Mesendoderm (in vitro differentiated cells): ENCODE measurements at places on chromosomes 11 and 22.

- no peak for DNase-seq
These were observed 21.7 kb upstream of the PDGFB start for GRCh38 chr22:39266398-39267030.

DNA sequence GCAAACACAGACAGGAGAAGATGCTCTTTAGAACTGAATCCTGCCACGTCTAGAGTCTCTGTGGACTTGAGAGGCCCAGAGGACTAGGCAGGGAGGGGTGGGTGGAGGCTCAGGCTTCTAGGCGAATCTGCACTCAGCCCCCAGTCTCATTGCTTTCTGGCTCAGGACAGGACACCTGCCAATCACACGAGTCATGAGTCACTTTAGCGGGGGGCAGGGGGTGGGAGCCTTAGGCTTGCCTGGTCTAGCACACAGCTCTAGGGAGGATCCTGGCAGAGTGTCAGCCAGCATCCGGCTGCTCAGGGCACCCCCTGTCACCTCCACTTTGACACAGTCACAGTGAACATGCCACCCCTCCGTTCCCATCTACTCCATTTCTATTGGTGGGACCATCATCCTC is 167.7 kb downstream of the CEP164 start:
- DNase-seq, result no peak

DNA sequence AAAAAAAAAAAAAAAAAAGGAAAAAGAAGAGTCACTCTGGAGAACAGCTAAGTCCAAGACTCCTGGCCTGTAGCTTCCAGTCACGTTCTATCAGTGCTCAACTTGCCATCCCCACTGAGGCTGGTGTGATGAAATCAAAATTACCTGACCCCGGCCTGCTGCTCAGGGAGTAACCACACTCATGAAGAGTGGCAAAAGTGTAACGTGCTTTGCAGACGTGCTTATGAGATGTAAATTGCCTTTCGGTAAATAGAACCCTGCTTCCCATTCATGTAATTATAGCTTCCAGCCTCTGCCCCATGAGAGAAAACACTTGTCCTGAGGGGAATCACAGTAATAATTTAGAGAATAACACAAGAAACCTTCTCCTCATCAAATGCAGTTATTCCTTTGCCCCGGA is 28.2 kb upstream of the CHKA start:
- DNase-seq, result no peak

GRCh38 chr22:19680911-19681862 is 33.1 kb upstream of the SEPTIN5 start:
- DNase-seq, result no peak

DNA sequence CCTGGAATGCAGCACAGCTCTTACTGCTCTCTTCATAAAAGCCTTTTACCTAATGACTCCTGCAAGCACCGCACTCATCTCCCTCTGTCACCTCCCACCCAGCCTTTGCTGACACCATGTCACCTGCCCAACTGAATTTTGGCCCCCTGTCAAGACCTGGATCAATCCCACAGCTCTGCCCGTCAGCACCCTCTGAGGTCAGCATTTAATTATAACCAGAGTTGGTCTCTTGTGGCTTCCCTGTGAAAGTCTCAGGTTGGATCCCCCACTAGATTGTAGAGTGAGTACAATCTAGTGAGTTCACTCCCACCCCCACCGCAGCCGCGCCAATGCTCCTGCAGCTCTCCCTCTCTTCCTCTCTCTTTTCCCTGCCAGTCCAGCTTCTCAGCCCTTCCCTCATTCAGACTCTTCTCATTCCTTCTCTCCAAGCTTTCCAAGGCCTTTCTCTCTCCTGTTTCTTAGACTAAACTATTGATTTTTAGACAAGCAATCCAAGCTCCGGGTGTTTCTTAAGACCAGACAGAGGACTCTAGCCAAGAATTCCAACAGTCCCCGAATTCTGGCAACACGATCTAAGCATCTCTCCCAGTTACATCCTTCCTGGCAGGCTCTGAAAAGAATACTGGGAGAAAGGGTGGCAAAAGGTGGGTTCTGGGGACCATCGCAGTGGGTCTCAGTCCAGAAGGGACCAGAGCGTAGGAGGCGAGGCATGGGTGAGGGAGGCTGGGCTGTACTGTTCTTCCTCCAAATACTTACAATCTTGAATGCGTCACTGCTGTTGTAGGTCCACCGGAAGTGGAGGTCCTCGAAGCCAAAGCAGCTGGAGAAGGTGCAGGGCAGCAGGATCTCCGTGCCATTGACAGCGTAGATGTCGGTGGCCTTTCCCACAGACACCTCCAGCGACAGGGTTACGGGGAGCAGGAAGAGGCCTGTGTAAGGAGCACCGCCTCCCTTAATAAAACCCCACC is 8.0 kb downstream of the SCN4B start:
- no peak for DNase-seq

DNA sequence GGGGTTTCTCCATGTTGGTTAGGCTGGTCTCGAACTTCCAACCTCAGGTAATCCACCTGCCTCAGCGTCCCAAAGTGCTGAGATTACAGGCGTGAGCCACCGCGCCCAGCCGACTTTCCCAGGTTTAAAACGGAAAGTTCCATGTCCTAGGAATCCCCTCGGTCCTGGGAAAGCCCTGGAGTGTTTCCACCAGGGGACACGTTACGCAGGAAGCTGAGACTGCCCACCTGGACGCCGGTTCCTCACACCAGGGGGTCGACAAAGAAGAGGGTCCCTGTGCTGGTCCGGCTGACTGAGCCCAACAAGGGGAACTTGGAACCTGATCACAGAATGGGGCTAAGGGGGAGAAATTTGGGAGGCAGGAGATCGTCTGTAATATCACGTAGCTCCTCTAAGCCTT is 3.5 kb upstream of the B4GALNT4 start:
- DNase-seq, result no peak

DNA sequence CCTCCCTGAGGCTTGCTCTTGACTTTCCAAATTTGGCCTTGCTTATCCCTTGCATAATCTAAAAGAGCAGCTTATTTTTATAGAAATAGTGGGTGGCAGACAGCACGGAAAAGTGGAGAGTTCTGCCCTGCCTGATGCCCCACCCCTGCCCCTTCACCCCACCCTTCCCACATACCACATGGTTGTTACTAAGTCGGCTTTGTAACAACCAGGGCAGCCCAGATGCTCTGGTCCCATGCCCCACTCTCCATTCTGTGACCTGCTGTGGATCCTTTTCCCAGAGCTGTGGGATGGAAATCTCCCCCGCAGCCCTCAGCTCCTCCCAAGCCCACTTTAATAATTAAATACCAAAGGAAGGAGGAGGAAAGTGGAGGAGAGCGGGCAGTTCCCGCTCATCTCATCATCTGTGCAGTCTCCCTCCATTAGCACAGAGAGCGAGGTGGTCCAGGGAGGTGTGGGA is 10.9 kb downstream of the MRGPRF start:
- DNase-seq, result no peak
